Activated CD8-positive, alpha-beta memory T cell treated with anti-CD3 and anti-CD28 coated beads for 48 hours (primary cell): ENCODE measurements at places on chromosomes 3 and 15.

DNA sequence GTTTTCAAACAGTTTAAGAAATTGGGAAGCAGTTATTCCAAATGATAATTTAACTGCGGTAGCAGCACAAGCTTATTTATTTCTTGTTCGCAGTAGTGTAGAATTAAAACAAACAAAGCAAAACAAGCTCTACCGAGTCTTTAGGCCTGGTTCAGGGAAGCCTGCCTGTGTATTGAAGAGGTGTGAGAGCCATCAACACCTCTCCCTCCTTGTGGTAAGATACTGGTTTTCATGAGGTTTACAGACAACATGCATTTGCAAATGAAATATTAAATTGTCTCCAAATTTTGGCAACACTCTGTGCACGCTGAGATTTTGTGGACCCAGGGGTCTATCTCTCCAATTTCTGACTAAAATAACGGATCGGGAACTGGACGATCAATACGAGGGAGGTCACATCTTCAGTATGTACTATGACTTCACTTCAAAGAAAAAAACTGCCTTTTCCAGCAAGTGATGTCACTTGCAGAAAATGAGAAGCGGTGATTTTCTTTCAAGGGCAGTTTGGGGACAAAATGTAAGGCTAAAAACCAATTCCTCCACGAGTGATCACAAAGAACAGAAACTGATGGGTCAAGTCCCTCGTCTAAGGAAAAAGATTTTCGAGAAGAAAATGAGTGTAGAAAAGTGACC, 721 bp downstream of the ATR start:
- DNase-seq: no peak

GRCh38 chr15:74221399-74222239, 14.5 kb upstream of the CCDC33 start:
- no peak for DNase-seq

GRCh38 chr3:13268120-13268519, 152.0 kb downstream of the NUP210 start:
- no peak for DNase-seq

GRCh38 chr3:164458986-164459385, 619.3 kb downstream of the SI start:
- DNase-seq: no peak

- no peak for DNase-seq
Measured at GRCh38 chr3:141746962-141747361, 8.9 kb downstream of the RNF7 start.

- DNase-seq: no peak
Measured at GRCh38 chr3:106025151-106025722, 156.4 kb upstream of the CBLB start.

GRCh38 chr3:142009029-142009428, 132.6 kb downstream of the ATP1B3 start:
- DNase-seq: no peak
